ENCODE measurements at places on chromosomes 11 and 22.

DNA sequence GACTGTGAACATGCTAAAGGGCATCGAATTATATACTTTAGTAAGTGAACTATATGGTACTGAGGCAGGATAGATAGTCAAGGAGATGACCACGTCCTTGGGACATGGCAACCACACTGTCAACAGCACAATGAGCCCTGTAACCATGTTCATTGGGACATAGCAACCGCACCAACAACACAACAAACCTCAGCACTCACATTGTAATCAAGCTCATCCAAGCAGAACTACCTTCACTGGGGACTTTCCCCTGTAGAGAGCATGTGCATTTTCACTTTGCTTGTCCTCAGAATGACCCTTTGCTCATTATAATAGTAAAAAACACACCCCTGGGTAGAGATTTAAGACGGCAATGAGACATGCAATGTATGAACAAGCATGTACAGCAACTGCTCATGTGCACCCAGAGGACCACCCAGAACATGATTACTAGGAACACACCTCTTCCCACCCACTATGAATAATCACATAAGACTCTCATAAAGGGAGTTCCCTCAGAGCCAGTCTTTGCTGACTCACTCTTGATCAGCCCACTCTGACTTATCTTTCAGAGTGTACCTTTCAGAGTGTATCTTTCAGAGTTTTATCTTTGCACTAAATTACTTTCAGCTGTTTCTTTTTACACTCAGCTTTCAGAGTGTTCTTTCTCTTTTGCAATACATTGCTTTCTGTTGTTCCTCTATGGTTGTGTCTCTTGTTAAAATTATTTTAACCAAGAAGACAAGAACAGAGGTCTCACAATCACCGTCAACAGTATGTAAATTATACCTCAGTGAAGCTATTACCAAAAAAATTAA, 4.1 kb upstream of the PLAAT2 start:
- DNase-seq: peak; percentile 98

DNA sequence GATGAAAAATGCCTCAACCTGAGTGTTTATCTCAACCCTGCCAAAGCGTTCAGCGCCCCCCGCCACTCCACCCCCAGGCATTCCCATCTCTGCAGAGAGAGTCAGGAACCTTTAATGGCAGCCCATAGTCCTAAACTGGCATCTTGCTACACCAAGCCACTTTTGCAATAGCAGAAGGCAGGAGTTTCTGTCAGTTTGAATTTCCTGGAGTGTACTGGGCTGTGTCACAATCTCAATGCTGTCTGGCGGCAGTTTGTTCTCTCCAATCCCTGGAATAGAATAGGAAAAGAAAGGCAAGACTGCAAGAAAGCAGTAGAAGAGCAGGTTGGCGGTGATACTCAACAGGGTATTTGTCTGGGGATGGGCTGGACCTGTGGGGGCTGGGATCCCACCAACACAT, 32.9 kb upstream of the FLI1 start:
- no peak for DNase-seq

DNA sequence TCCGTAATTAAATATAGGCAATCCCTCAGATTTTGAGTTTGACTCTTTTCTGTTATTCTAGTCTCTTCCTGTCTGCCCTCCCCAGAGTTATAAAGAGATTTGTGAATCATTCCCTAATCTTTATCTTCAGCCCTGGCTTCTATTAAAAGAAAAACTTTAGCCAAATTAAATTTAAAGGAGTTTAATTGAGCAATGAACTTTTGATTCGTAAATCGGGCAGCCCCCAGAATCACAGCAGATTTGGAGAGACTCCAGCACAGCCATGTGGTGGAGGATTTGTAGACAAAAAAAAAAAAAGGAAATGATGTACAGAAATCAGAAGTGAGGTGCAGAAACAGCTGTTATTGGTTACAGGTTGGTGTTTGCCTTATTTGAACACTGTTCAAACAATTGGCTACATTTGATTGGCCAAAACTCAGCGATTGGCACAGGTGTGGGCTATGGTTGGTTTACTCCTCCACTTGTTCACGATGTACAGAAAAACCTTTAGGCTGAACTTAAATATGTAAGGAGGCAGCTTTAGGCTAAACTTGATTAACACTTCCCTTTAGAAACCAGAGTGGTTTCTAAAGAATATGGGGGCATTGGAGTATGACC, 2.3 kb upstream of the ALKBH8 start:
- peak; percentile 57 for DNase-seq

DNA sequence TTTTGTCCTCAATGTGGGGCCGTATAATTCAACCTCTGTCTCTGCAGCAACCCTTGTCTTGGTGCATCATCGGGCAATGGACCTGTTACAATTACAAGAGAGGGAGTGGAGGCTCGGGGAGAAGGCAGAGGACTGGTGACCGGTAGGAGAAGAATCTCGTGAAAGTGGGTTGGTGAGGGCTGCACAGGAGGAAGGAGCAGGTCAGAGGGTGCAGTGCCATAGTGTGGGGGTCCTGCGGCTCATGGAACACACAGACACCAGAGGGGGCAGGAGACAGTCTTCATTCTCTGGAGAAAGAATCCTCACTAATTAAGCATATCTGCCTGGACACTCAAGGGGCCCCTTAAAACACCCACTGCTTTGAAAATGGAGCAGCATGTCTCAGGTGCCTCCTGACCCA, 174.7 kb upstream of the B3GAT1 start:
- DNase-seq: no peak

DNA sequence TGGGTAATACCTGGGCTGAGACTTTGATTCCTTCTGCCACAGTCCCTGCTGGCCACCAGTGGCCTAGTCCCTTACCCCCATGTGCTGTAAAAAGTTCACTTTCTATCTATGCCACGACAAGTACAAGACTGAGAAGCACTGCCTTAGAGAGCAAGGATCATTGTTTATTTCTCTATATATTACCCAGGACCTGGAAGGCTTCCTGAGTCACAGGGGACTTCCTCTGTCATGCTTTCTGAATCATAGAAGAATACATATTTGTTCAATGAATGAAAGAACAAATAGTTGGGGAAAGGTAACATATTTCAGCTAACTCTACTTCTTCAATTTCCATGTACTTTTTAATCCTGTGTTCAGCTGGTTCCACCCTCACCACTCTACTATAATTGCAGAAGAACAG, 5.5 kb upstream of the SYT9 start:
- no peak for DNase-seq

GRCh38 chr11:104091281-104092096, 55.0 kb downstream of the DDI1 start:
- DNase-seq: no peak

- no peak for DNase-seq
Measured at GRCh38 chr11:91047882-91048281, 825.0 kb upstream of the CHORDC1 start.

DNA sequence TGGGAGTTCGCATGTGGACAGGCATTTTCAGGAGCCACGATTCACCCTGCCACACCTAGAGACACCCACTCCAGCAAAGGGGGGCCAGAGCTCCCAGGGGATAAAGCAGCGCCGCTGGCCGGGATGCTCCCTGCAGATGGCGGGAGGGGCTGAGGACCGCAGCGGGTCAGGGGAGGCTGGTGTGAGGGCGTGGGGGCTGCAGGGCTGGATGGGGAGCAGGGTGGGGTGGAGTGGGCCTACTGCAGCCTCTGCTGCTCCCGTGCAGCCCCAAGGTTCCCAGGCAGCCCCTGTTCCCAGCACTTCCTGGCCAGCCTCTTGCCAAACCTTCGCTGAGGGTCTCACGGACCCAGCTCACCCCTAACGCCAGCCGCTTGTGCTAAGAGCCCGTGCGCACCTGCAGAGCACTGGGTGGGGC, 13.0 kb downstream of the MUC5B start:
- DNase-seq: no peak

GRCh38 chr11:80424012-80424695, 983.3 kb upstream of the TENM4 start:
- no peak for DNase-seq

GRCh38 chr22:27075028-27075678, 417.8 kb downstream of the MIAT start:
- peak; percentile 7 for DNase-seq

GRCh38 chr11:92801685-92802084, 167.8 kb upstream of the MTNR1B start:
- no peak for DNase-seq

DNA sequence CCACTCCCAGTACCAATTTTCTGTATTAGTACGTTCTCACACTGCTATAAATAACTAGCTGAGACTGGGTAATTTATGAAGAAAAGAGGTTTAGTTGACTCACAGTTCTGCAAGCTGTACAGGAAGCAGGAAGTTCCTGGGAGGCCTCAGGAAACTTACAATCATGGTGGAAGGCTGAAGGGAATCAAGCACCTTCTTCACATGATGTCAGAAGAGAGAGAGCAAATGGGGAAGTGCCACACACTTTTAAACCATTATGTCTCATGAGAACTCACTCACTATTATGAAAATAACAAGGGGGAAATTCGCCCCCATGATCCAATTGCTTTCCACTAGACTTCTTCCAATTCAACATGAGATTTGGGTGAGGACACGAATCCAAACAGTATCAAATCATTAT, 271.4 kb downstream of the ETS1 start:
- no peak for DNase-seq

GRCh38 chr11:57913715-57914704, 109.7 kb upstream of the OR9Q1 start:
- no peak for DNase-seq
